ENCODE measurements at places on chromosomes 4 and X.
A peak's percentile ranks its signal among the peaks of the same experiment; 100 is the strongest.

- DNase-seq = no peak
These were observed 184.7 kb upstream of the NDP start for GRCh38 chrX:44157858-44158257.

GRCh38 chrX:19885732-19886131 is 1.7 kb downstream of the SH3KBP1 start:
- no peak for DNase-seq

DNA sequence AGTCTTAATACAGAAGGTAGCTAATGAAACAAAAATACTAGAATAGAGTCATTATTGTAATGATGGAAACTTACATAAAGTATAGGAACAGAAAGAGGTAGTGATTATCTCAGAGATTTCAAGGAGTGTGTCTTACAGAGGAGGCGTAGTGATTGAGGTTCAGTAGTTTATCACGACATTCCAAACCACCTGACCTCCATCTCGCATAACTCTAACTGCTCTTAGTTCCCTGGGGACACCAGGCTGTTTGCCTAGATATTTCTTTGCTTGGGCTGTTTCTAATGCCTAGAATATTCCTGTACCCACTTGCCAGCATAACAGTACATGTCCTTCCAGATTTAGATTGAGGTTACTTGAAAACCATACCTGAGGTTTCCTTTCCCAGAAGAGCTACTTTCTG is 29.1 kb downstream of the STAG2 start:
- DNase-seq = peak; percentile 18

DNA sequence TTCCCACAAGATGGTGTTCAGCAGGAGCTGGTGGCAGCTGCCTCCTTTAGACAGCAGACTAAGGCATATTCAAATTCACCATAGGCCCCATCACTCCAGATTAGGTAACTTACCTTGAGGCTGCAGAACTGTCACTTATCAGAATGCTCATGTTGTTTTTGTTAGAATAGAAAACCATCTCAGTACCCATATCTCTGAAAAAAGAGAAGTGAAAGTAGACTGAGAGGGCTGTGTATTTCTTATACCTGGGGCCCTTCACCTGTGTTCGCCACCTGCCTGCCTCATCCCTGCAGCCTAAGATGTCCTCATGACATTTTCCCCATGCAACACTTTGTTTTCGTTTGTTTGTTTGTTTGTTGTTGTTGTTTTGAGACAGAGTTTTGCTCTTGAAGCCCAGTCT is 32.9 kb upstream of the SPRY1 start:
- no peak for DNase-seq
